ENCODE measurements at places on chromosomes 13 and 19.

GRCh38 chr19:48751845-48752495 lies 471 bp downstream of the FUT1 start:
- DNase-seq = no peak

DNA sequence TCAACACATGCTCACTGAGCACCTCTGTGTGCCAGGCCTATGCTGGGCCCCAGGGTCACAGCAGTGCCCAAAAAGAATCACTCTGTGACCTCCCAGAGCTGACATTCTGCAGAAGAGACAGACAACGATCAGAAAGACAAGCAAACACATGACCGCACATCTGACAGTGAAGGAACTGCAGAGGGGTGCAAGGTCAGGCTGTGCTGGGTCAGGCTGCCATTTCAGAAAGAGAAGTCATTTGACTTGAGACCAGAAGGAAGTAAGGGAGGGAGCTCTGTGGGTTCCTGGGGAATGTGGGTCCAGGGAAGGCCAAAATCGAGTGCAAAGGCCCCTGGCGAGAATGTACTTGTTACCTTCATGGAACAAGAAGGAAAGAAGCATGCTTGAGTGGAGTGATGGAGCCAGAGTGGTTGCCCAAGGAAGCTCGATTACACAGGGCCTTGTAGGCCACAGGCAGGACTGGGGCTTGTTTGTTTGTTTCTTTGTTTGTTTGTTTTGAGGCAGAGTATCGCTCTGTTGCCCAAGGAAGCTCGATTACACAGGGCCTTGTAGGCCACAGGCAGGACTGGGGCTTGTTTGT lies 11.4 kb upstream of the CD22 start:
- no peak for DNase-seq

- DNase-seq = no peak
These were observed 77.9 kb downstream of the SPACA7 start for GRCh38 chr13:112453874-112454647.

GRCh38 chr13:29948244-29948643 lies 97.8 kb upstream of the UBL3 start:
- no peak for DNase-seq

DNA sequence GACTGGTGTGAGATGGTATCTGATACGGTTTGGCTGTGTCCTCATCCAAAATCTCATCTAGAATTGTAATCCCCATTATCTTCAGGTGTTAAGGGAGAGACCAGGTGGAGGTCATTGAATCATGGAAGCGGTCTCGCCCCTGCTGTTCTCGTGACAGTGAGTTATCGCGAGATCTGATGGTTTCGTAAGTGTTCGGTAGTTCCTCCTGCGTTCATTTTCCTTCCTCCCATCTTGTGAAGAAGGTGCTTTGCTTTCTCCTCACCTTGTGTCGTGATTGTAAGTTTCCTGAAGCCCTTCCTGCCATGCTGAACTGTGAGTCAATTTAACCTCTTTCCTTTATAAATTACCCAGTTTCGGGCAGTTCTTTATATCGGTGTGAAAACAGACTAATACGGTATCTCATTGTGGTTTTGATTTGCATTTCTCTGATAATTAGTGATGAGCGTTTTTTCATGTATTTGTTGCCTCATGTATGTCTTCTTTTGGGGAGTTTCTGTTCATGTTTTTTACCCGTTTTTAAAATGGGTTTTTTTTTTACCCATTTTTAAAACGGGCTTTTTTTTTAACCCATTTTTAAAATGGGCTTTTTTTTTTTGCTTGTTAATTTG lies 102.8 kb upstream of the SLC10A2 start:
- DNase-seq = no peak

All from activated naive CD8-positive, alpha-beta T cell treated with anti-CD3 and anti-CD28 coated beads, Interleukin-2, amount 50 U/mL, for 16 hours (primary cell).